A549 treated with Hydrocortisone at 1 μM for 4 hours (cell line): ENCODE measurements at places on chromosomes 13 and 19. TPM values are rescaled to one million over a fixed set of nuclear protein-coding genes. Genes with fewer than 3 reads are reported as not detected.

ZNF626 gene
- total RNA-seq = not detected in 5 replicates

GPC6 gene
- 3.5 to 6.3 TPM (median 5.1 TPM) in 5 replicates for total RNA-seq

RFX2 gene
- total RNA-seq = 6.1 to 7.7 TPM (median 7.1 TPM) in 5 replicates

ZNF266 gene
- 2.9 to 4.4 TPM (median 3.4 TPM) in 5 replicates for total RNA-seq

ZNF667 gene
- total RNA-seq = not detected in 5 replicates

IGFLR1 gene
- total RNA-seq = 11.5 to 12.9 TPM (median 11.8 TPM) in 5 replicates

ETV2 gene
- 1.5 to 3.3 TPM (median 2.9 TPM) in 5 replicates for total RNA-seq

SLAIN1 gene
- total RNA-seq = 0.41 to 0.67 TPM (median 0.58 TPM) in 5 replicates

PLK5 gene
- not detected in 5 replicates for total RNA-seq

PDE4A gene
- total RNA-seq = 4.2 to 4.6 TPM (median 4.5 TPM) in 5 replicates

ZNF577 gene
- total RNA-seq = 0.08 to 0.17 TPM (median 0.09 TPM) in 4 of 5 replicates, not detected in the other

PRRG2 gene
- total RNA-seq = 0.78 to 1.3 TPM (median 0.84 TPM) in 5 replicates

CD70 gene
- 11.4 to 24.9 TPM (median 21.6 TPM) in 5 replicates for total RNA-seq

PCDH9 gene
- 5.6 to 7.7 TPM (median 6.5 TPM) in 5 replicates for total RNA-seq

FOSB gene
- 10.5 to 18.6 TPM (median 11.7 TPM) in 5 replicates for total RNA-seq

RFPL4AL1 gene
- 0.28 TPM in 1 of 5 replicates, not detected in the others for total RNA-seq

ZNF836 gene
- 0.45 to 1.2 TPM (median 0.88 TPM) in 5 replicates for total RNA-seq

ZNF333 gene
- total RNA-seq = 2.6 to 3.5 TPM (median 3.1 TPM) in 5 replicates

C19orf81 gene
- 2.7 to 10.9 TPM (median 10.0 TPM) in 5 replicates for total RNA-seq

CASP14 gene
- total RNA-seq = not detected in 5 replicates

ZNF320 gene
- total RNA-seq = not detected in 5 replicates

METTL21C gene
- not detected in 5 replicates for total RNA-seq

TUBB4A gene
- total RNA-seq = 6.0 to 7.4 TPM (median 6.6 TPM) in 5 replicates

MTUS2 gene
- 0.01 to 0.08 TPM (median 0.02 TPM) in 3 of 5 replicates, not detected in the others for total RNA-seq

UHRF1 gene
- total RNA-seq = 41.2 to 50.6 TPM (median 43.5 TPM) in 5 replicates

CATSPERD gene
- 0.03 TPM in 2 of 5 replicates, not detected in the others for total RNA-seq

SLC25A30 gene
- 7.6 to 10.8 TPM (median 8.4 TPM) in 5 replicates for total RNA-seq

OCEL1 gene
- 9.6 to 13.3 TPM (median 11.6 TPM) in 5 replicates for total RNA-seq

SMIM24 gene
- 0.80 to 1.4 TPM (median 0.90 TPM) in 5 replicates for total RNA-seq

ZNF444 gene
- total RNA-seq = 17.3 to 28.5 TPM (median 26.0 TPM) in 5 replicates

LILRB5 gene
- 0.05 TPM in 2 of 5 replicates, not detected in the others for total RNA-seq

IGFL3 gene
- total RNA-seq = 0.35 to 0.39 TPM in 2 of 5 replicates, not detected in the others

SIN3B gene
- total RNA-seq = 17.7 to 21.3 TPM (median 20.0 TPM) in 5 replicates

TRIP10 gene
- 84.3 to 96.4 TPM (median 93.1 TPM) in 5 replicates for total RNA-seq

NLRP4 gene
- not detected in 5 replicates for total RNA-seq

LIG4 gene
- total RNA-seq = 3.4 to 5.8 TPM (median 4.1 TPM) in 5 replicates

APOE gene
- total RNA-seq = 11.7 to 21.1 TPM (median 12.6 TPM) in 5 replicates

FCER2 gene
- not detected in 5 replicates for total RNA-seq

ZNF480 gene
- 6.6 to 19.0 TPM (median 17.3 TPM) in 5 replicates for total RNA-seq

CBARP gene
- 2.9 to 4.1 TPM (median 4.0 TPM) in 5 replicates for total RNA-seq

GIPC3 gene
- total RNA-seq = 0.17 to 0.32 TPM (median 0.25 TPM) in 5 replicates

ZNF43 gene
- 2.2 to 4.2 TPM (median 2.8 TPM) in 5 replicates for total RNA-seq

SHISA7 gene
- total RNA-seq = not detected in 5 replicates

ACP7 gene
- 0.05 to 0.25 TPM (median 0.07 TPM) in 5 replicates for total RNA-seq

CEACAM4 gene
- total RNA-seq = not detected in 5 replicates

NLRP11 gene
- total RNA-seq = 0.02 to 0.06 TPM (median 0.03 TPM) in 5 replicates

ELAVL3 gene
- 0.07 to 0.38 TPM (median 0.22 TPM) in 5 replicates for total RNA-seq

STOML3 gene
- total RNA-seq = not detected in 5 replicates

ZNF829 gene
- 0.29 to 0.50 TPM (median 0.40 TPM) in 5 replicates for total RNA-seq

CCDC8 gene
- not detected in 5 replicates for total RNA-seq

ATP4A gene
- total RNA-seq = 0.07 to 0.09 TPM in 2 of 5 replicates, not detected in the others

CCNE1 gene
- total RNA-seq = 22.3 to 24.4 TPM (median 23.0 TPM) in 5 replicates

KLHL26 gene
- 3.7 to 5.5 TPM (median 3.9 TPM) in 5 replicates for total RNA-seq

OVOL3 gene
- 0.17 to 0.60 TPM (median 0.36 TPM) in 4 of 5 replicates, not detected in the other for total RNA-seq

PTBP1 gene
- 195 to 244 TPM (median 206 TPM) in 5 replicates for total RNA-seq

TCF3 gene
- total RNA-seq = 56.3 to 67.3 TPM (median 66.2 TPM) in 5 replicates

ZNF699 gene
- 0.85 to 1.4 TPM (median 1.3 TPM) in 5 replicates for total RNA-seq

SIGLEC11 gene
- 0.07 to 0.13 TPM (median 0.07 TPM) in 5 replicates for total RNA-seq
